ENCODE measurements at places on chromosomes 3 and 15.

- peak; percentile 26 for DNase-seq
These were observed 12.4 kb downstream of the NTRK3 start for GRCh38 chr15:88243895-88244787.

GRCh38 chr15:60918234-60918959 lies 310.7 kb downstream of the RORA start:
- DNase-seq, result no peak

DNA sequence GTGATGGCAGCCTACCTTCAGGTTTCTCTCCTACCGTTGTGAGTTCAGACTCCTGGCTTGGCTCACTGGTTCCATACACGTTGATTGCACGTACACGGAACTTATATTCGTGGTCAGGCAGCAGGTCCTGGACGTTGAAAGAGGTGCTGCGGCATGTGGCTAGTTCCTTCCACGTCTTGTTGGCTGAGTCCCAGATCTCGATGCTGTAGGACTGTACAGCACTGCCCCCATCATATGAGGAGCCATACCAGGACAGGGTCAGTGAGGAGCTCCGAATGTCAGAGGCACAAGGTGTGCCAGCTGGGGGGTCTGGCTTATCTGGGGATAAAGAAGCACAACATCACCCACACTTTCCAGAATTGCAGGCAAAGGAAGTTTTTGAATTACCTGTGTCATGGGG lies 72.3 kb upstream of the HACD2 start:
- no peak for DNase-seq

GRCh38 chr3:175193815-175194518 lies 334.8 kb downstream of the NAALADL2 start:
- DNase-seq, result peak; percentile 42

DNA sequence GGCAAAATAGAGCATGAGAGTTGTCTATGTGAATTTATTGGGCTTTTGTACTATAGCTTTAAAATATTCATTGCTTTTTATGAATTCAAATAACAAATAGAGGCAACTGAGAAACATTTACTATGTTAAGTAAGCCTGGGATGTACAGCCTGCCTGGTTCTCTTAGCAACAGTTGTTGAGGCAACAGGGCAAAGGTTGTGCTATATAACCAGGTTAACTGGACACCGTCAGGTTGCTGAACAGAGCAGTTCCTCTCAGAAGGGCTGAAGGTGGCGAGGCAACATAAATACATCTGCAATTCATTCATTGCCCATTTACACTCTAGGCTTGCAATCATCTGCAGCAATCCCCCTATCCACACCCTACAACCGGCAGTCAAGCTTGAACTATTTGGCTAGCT lies 78.2 kb downstream of the GTF2E1 start:
- no peak for DNase-seq

DNA sequence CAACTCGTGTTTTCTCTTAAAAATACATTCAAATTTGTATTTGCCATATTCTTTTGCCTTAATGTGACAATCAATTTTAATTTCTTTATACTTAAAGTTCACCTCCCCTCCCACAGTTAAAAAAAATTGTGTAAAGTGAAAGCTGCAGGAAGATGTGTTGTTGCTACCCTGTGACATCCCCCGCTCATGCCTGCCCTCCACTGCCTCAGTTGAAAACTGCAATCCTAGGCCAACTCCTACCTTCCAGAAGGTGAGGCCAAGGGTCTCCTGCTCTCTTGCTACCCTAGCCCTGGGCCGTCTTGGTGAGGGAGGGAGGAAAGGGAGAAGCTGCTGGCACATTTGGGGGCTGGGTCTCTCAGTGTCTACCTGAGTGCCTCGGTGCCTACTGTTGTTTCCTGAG lies 57.0 kb upstream of the CMTM7 start:
- DNase-seq, result no peak

DNA sequence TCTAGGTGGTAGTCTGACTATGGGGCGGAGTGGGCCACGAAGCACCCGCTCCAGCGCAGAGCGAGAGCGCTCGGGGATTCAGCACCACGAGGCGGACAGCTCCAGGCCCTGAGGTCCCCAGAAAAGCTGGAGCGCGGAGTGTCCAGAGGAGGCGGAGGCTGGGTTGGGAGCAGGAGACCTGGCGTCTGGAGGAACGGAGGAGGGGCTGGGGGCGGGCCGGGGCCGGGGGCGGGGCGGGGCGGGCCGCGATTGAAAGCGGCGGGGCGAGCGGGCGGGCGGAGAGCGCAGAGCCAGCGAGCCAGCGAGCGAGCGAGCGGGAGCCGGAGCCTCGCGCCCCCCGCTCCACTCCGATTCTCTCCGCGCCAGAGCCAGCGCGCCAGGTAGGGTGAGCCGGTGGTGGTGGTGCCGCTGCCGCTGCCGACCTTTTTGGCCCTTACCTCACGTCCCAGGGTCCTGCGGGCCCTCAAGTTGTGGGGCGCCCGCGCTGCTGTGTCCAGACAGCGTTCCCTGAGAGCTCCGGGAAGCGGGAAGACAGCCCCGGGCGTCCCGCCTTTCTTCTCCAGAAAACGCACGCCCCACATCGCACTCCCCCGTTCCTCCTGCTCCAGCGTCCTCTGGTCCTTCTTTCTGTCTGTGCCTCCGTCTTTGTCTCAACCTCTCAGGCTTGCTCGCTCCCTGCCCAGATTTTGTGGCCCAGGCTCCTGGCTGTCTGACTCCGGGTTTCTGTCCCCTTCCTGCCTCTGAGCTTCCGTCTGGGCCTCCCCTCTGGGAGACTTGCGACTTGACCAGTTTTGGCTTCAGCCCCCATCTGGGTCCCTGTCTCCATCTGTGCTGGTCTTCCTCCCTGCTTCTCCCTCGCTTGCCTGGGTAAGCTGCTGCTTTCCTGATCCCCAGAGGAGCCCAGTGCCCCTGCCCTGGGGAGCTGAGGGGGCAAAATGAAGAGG lies at the start of gene GRM2:
TSS of gene GRM2 (plus strand) at position 281 of the 944 bp plus-strand sequence. CDS start 1,916 bp downstream, outside the sequence.
- DNase-seq, result peak; percentile 79

GRCh38 chr3:124926426-124927101 lies 8.0 kb downstream of the MUC13 start:
- no peak for DNase-seq

DNA sequence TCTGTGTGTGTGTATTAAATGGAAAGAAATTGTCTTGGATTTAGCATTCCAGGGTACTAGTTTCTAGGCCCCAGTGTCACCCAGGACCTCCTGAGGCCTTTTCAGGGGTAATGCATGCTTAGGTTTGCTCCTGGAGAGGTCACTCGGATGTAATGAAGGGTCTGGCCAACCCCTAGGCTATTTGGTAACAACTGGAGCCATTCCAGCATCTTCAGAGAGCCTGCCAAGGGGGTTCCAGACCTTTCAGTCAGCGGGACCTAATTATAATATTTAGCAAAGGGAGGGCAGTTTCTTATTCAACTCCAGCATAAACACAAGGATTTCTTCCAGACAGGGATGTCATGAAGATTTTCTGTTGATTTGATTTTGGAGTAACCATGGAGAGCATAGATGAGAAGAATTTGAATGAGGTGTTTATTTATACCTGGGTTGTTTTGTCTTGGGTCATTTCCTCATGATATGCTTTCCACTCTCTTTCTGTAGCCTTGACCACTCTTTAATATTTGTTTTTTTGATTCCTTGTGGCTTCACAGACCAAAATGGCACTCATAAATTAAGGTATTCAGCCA lies 17.4 kb downstream of the KAT2B start:
- peak; percentile 64 for DNase-seq

- no peak for DNase-seq
These were observed 264.6 kb upstream of the TLE3 start for GRCh38 chr15:70362350-70362749.

DNA sequence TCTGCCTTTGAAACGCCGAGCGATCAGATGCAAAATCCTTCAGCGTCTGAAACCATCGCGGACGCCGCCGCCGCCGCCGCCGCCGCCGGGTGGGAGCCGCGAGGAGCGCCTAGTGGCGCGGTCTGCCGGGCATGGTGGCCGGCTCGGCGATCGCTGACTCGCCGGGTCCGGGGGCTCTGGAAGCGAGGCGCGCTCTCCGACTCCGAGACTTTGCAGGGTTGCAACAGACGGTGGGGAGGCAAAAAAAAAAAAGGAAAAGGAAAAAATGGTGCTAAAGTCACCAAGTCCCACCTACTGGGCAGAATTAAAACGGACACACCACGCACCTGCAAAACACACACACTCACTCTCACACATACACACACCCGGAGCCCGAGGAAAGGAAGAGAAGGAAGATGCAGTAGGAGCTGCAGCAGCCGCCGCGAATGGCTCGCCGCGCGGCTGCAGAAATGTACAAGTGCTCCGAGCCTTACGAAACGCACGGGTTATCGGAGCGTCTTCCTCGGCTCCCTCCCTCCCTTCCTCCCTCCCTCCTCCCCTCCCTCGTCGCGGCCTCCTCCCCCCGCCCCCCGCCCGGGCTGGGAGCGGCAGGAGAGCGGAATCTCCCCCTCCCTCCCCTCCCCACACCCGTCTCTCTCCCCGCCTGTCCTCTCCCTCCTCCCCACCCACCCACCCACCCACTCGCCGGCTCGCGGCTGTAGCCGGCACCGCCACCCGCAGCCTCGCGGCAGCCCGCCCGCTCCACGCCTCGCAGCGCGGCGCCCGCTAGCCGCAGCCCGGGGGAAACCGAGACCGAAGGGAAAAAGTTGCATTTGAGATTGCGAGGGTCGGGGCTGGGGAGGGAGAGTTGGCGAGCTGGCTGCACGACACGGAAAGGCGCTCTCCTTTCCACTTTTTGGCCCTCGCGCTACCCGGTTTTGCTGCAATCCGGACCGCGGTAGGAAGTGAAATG lies at the start of gene NTRK3:
TSS of gene NTRK3 (minus strand) at position 461 of the 952 bp plus-strand sequence. CDS start 586 bp downstream, outside the sequence.
- DNase-seq, result no peak

DNA sequence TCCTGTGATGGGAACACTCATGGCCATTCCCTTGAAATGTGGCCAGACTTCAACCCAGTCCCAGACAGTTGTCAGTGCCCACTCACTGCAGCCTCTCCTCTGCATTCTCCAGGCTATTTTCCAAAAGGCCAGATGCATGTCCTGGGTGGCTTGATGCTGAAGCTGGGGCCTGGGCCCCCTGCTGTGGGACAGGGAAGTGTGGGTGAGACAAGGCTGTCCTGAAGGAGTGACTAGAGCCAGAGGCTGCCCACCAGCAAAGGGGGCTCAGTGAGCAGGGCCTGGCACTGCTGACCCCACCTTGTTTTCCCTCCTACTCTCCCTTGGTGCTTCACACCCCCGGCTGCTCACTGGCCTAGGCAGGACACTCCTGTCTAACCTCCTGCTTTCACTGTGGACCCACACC lies 11.9 kb downstream of the CISH start:
- DNase-seq, result no peak

DNA sequence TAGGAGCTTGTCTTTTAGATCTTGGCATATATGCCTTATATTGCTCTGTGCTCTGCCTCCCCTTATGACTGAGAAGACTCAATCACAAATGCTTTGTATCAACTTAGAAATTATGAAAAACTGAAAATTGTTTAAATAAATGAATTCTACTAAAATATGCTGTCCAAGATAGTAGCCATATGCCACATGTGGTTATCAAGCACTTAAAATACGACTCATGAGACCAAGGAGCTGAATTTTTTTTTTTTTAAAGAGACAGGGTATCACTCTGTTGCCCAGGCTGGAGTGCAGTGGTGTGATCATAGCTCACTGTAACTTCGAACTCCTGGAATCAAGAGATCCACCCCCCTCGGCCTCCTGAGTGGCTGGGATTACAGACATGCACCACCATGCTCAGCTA lies 118.3 kb downstream of the RFTN1 start:
- DNase-seq, result no peak

- no peak for DNase-seq
These were observed 86.8 kb downstream of the GBE1 start for GRCh38 chr3:81674690-81675089.

GRCh38 chr3:104988496-104988895 lies 378.2 kb upstream of the ALCAM start:
- no peak for DNase-seq

DNA sequence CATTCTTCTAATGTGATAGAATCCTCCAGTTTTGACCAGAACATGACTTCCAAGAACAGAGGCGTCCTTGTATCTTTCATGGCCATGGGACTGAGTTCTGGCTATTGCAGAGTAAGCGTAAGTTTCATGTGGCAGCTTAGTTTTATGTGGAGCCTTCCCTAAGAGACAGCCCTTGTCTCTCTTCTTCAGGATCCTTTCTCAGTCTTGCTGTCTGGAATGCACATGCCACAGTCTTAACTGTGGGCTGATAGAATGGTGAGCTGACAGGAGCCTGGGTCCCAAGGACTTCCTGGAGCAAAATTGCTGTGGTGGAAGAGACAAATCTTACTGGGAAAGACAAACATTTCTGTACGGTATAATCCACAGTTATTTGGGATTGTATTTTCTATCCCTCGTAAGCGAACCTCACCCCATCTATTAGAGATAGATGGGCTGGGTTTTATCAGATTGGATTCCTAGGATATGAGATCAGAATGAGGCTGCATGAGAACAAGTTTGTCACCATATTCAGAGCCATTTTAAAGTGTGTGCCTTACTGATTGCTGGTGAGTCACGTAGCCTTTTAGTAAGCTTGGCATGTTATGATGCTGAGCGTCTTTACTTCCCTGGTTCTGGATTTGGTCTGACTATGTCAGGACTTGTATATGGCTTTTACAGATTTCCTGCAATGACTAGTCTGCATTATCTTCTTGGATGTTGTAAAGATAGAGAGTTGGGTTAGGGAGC lies 32.8 kb downstream of the CDIN1 start:
- peak; percentile 3 for DNase-seq

DNA sequence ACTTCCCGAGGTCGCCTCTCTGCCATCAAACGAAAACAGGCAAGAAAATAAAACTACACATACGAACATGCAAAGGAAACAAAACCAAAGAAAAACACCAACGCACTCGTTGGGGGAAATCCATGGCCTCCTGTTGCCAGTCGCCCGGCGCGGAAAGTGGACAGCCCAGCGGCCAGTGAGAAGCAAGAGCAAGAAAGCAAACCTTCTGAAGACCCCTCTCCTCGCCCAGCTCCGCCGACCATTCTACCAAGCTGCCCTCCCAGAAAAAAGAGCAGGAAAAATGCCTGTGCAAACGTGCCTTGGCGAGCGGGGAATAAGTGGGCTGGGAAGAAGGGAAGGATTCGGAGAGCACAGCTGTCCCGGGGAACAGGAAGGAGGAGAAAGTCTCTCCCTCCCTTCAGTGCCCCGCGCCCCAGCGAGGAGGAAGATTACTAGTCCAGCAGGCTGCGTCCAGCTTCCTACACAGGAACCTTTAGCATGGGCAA lies 802 bp upstream of the NECTIN3 start:
- no peak for DNase-seq

GRCh38 chr3:137204409-137204808 lies 246.6 kb downstream of the IL20RB start:
- DNase-seq, result no peak

GRCh38 chr3:124557433-124558232 lies 172.6 kb upstream of the UMPS start:
- DNase-seq, result peak; percentile 42

DNA sequence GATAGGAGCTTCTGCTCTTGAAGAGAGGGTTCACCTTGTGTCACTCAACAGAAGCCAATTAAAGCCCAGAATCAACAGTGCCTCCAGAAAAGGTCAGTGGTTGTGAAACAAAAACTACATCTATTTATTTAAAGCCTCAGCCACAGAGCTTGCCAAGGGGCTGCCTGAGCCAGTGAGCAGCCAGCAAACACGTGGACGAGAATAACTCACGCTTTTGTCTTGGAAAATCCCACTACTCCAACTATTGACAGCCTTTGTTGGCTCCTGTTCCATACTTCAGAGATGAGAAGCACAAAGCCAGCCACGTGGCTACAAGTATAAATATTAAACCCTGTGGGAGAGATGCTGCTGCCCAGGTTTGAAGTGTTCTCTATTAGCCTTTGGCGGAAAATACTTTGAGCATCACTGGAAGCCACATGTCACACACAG lies 10.3 kb downstream of the GPR156 start:
- DNase-seq, result no peak

- DNase-seq, result no peak
These were observed 22.2 kb downstream of the EPHB3 start for GRCh38 chr3:184583578-184584451.

All from NCI-H226 (cell line).